ENCODE measurements at places on chromosomes 3 and 15.

GRCh38 chr3:37116998-37117397 lies 57.4 kb downstream of the LRRFIP2 start:
- DNase-seq: no peak

- no peak for DNase-seq
Observed at GRCh38 chr3:142912402-142913172, 23.7 kb upstream of the PCOLCE2 start.

DNA sequence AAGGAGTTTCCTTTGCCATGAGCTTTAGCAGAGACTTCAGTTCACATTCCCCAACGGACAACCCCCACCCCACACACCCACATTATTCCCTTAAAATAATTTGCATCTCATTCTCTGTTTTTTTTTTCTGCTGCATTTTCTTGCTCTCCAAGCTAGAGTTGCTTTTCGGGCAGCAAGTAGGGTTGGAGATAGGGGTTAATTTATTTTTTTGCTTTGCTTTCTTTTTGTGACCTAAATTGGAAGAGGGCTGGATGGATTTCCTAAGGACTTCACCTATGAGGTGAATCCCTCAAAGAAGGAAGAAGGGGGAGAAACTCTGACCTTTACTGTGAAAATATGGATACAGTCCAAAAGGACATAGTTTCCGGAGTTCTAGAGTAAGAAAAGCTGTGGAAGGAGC lies 6.6 kb downstream of the SOX2 start:
- DNase-seq: no peak

- DNase-seq: no peak
Observed at GRCh38 chr15:65646486-65646885, 24.7 kb downstream of the SLC24A1 start.

- no peak for DNase-seq
Observed at GRCh38 chr3:33071946-33072345, 25.0 kb downstream of the GLB1 start.

DNA sequence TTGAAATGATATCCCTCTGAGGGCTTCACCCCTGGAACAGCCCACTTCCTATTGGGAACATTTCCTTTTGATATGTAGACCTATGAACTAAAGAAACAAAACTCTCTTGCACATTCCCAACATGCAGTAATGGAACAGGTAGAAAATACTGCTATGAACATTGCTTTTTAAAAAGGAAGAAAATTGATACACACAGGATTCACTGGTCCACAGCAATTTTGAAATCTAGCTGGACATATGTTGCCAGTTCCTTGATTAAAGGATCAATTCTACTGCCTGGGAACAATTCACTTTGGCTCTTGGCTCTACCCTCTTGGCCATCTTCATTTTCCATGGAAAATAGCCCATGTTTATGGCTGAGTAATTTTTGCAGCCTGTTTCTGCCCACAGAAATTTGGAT lies 74.9 kb upstream of the ZNF280D start:
- DNase-seq: no peak

GRCh38 chr3:38454884-38455638 lies 1.4 kb downstream of the ACVR2B start:
- DNase-seq: no peak

DNA sequence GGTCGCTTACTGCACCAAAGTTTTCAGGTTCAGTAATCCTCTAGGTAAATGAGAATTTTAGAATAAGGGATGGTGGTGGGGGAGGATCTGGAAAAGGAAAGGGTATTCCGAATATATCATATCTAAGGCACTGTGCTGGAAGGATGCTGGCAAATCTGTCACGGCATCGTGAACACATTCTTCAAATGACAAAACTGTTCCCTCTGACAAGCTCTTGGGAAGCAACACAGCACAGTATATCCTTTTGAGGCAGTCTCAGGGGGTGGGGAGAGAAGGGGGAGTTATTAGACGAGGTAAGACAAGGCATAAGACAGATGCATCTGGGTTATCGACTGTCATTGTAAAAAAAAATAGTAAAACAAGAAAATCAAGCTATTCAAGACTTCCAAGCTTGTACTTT lies 289.6 kb upstream of the LRRN1 start:
- no peak for DNase-seq

- no peak for DNase-seq
Observed at GRCh38 chr15:76898102-76898501, 7.0 kb downstream of the SCAPER start.

DNA sequence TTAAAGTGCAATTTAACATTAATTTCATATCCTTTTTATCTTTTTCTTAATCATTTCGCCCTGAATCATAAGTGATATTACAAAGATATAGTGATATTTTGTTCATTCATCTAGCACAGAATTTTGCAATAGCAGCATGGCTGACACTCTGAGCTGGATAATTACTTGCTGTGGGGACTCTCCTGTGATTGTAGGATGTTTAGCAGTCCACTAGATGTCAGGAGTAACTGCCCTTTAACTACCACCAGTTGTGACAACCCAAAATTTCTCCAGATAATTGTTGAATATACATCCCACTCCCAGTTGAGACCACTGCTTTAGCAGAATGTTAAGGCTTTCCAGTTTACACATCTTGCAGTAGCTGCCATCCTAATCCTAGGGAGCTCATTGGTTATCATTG lies 196.8 kb upstream of the MBNL1 start:
- no peak for DNase-seq

DNA sequence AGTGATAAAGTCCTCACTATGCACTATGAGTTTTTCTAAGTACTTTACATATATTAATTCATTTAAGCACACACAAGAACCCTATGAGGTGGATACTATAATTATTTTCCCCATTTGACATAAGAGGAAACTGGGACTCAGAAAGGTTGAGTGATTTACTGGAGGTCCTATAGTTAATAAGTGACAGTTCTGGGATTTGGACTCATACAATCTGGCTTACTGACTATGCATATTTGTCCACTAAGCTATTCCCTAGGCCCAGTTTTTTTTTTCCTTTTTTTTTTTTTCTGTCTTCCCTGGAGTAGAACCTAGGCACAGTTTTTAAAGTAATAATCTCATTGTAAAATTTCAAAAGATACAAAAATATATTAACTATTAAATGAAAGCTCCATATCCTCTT lies 6.3 kb upstream of the RTP2 start:
- no peak for DNase-seq

DNA sequence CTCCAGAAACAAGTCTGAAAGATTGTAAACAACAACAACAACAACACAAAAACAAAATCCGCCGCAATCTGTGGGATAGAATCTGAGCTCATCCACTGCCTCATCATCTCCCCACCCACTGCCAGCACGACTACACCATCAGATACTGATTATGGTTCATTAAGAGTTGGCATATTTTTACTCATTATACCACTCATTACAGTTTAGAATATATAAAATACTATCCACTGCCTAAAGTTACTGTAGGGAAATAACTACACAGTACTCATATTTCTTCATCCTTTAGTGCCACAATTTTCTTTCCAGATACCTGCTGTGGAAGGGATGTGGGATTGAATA lies 152.5 kb upstream of the PEX5L start:
- DNase-seq: no peak

GRCh38 chr3:175434561-175434960 lies 575.4 kb downstream of the NAALADL2 start:
- no peak for DNase-seq

DNA sequence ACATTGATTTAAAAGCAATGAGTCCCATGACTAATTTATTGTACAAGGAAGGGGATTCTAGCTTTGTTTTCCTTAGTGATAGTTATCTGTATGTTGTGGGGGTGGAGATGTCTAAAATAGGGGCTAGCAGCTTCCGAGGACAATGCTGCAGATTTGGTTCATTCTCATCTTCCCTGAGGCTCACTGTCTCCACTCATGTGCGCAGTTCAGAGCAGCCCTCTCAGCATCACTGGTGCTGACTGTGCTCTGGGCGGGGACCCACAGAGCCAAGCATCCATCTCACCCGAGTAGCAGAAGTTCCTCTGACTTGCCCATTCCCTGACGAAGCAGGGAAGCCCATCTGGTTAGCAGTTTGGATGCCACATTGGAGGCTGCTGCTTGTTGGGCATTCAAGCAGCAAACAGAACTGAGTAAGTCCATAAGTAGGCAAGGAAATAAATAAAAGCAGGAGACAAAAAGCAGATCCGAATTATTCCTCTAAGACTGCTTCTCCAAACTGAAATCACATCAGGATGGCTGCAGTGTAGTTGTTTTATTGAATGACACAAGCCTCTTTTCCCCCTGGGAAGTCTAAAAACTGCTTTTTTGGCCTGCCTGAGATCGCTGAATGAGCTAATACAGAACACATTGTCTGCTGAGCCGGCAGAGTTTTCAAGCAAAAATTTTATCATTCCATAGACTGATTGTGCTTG lies 27.5 kb downstream of the RARB start:
- no peak for DNase-seq

- no peak for DNase-seq
Observed at GRCh38 chr15:86229936-86230335, 150.3 kb downstream of the AGBL1 start.

GRCh38 chr3:26997226-26997625 lies 372.0 kb downstream of the NEK10 start:
- DNase-seq: no peak

DNA sequence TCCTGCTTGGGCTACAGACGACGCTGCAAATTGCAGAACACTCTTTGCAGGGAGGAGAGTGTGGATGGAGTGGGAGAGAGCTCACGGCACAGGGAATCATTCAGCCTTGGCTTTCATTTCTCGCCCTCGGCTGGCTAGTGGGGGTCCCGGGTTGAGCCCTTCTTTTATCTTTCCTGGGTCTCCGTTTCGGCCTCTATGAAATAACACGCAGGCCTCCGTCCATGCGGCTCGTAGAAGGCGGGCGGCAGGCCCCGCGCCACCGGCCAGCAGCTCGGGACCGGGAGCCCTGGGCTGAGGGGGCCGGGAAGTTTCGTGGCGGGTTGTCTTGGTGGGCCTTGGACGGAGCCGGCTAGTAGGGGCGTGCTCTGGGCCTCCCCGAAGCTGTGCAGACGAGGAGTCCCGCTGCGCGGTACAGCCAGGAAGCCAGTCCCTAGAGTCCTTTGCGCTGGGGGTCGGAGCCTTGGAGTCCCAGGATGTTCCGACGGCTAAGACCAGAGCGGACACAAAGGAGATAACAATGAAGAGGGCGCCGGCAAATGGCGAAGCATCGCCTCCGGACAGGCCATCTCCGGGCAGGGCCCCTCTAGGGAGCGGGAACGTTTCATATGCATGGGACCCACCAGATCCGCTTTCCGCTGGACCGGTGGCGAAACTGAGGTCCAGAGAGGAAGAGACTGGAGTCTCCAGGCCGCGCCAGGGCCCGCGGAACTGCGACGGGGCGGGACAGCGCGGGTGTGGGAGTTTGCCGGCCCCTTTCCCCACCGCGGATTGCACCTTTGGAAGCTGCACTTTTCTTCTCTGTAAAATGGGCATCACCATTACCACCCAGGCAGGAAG lies 4.3 kb downstream of the RNU6-1 start:
- DNase-seq: no peak

GRCh38 chr15:56250626-56251025 lies 6.9 kb upstream of the RFX7 start:
- no peak for DNase-seq

DNA sequence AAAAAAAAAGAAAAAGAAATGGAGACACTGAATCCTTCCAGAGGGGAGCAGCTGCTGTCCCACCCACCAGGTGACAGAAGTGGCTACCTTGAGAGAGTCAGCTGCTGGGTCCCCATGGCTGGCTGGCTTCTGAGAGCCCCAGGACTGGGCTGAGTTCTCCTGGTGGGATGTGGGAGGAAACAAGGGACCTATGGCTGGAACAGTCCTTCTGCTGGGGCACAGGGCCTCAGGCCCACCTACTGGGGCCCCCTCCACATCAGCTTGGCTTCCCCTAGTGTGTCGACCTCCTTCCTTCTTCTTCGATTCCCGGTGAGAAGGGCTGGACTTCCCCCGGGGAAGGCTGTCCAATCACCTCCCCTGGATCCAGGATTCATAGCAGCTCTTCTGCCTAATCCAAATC lies 32.3 kb downstream of the PRR20G start:
- DNase-seq: no peak

DNA sequence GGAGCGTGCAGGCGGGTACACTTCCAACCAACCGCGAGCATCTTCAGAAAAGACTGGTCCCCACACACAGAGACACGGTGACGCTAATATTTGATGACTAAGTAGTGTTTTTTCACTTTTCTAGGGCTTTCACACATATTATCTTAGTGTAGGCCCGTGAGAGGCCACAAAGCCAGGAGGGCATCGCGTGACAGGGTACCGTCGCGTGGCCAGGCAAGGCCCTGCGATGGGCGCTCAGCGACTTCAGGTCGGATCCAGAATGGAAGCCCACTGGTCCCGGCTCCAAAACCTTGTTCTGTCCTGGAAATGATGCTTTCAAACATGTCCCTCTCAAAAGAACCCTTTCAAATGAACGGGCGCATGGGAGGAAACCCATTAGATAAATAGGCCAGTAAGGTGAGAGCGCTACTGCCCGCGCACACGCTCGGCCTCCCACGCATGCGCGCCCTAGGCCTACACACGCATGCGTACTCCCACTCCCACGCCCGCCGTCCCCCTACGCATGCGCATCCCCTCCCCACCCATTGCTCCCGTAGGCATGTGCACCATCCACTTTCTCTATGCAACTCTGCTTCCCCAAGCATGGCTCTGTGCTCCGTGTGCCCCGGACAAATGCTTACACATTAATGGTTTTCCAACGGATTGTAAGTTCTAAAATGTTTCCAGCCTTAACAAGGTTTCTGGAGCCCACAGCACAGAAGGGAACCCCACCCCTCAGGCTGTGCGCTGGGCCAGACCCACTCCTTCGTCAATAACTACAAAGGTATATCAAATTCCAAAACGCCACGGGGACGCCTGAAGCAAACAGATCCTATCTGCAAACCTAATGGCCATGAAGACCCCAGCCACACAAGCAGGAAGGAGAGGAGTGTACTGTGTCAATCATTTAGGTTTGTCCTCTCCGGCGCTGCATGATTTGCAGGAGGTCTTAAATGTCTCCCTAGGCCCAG lies 72.1 kb downstream of the OCA2 start:
- DNase-seq: no peak

GRCh38 chr3:106837616-106838015 lies 539.6 kb upstream of the CCDC54 start:
- DNase-seq: no peak

- no peak for DNase-seq
Observed at GRCh38 chr3:16468336-16469098, 45.0 kb downstream of the RFTN1 start.

- peak; percentile 37 for DNase-seq
Observed at GRCh38 chr3:142279965-142280590, 54.7 kb upstream of the GK5 start.

GRCh38 chr3:50423543-50423942 lies 64.2 kb upstream of the TMEM115 start:
- DNase-seq: no peak

DNA sequence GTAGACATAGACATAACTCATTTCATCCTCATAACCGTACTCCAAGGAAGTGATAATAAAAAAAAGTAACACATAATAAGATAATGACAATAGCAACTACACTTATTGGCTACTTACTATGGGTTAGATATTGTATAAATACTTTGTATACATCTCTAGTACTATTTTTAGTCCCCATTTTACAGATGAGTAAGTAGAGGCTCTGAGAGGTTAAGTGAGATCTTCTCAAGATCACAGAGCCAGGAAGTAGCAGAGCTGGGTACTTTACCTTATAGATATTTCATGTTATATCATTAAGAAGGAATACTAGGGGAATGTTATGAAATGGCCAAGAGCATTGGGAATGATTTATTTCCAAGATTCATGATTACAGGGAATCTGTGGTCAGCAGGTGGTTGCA lies 49.4 kb upstream of the ADAMTSL3 start:
- DNase-seq: no peak
